Left hindlimb (tissue), 1 donor: ENCODE measurements at places on chromosomes 7 and 10.

DNA sequence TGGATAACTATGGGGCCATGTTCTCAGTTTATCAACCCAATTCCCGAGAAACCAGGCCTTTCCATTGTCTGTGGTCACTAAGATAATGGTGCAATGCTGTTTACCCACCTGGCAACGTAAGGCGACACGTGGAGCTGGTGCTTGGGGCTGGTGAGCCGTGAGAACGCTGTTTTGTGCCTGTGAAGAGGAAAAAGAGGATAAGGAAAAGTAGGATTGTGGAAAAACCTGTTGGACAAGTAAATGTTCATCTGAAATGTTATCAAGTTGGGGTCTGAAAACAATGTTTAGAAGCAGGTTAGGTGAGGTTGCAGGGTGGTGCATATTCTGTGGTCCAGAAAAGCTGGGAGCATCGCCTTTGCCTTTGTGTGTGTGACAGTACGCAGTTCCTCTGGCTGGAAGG is 88.5 kb downstream of the PPP1R17 start:
- no peak for DNase-seq

DNA sequence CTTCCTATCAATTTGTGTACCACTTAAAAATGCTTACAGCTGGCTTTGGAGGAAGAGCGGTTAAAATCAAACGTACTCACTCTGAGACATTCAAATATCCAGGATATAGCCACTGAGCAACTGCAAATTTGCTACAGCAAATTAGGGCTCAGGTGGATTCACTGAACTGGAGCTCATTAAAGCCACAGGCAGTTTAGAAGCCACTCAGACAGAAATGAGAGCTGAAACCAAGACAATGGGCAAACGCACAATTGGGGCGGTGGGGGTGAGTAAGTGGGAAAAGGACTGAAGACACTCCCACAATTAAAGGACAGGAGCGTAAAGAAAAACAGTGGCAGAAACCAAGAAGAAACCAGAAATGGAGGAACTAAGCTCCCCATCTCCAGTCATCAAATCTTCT is 20.5 kb downstream of the MPP7 start:
- no peak for DNase-seq

DNA sequence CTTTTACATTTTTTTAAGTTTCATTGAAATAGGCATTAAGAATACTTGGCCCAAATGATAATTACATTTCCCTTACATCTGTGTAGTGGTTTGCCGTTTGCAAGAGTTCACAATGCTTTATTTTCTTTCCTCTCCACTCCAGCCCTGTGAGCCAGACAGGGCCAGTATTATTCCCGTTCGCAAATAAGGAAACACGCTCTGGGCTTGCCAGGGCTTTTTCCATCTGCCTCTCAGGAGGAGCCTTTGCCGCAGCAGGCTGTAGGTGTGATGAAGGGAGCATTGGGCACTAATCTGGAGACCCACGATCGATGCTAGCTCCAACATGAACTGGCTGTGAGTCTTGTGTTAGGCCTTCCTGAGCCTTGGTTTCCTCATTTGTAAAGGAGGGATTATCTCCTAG is 154.4 kb downstream of the GALNT17 start:
- DNase-seq = peak; percentile 73

DNA sequence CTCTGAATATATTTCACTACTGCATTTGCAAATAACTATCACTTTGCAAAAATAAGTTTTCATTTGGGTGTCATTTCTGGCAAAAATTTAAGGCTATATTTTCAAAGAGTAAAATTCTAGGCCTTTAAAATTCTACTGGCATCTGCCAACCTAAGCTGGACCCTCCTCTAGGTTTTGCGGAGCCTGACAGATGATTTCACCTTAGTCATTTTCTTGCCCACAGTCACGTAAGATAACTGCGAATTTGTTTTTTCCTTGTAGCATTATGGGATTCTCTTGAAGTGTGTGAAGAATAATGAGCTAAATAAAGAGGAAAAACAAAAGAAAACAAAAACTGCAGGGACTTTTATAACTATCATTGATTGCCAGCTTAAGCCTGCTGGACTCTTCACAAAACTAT is 7.8 kb downstream of the MEOX2 start:
- DNase-seq = no peak

GRCh38 chr7:82210416-82211184 is 233.0 kb downstream of the CACNA2D1 start:
- no peak for DNase-seq

- DNase-seq = no peak
Measured at GRCh38 chr7:107077699-107078516, 33.4 kb downstream of the PRKAR2B start.

GRCh38 chr7:19069842-19070241 is 47.6 kb downstream of the TWIST1 start:
- DNase-seq = no peak

- DNase-seq = peak; percentile 91
Measured at GRCh38 chr7:2248984-2249694, 7.1 kb downstream of the NUDT1 start.

GRCh38 chr7:151123158-151123821 is 37.0 kb downstream of the AGAP3 start:
- no peak for DNase-seq

DNA sequence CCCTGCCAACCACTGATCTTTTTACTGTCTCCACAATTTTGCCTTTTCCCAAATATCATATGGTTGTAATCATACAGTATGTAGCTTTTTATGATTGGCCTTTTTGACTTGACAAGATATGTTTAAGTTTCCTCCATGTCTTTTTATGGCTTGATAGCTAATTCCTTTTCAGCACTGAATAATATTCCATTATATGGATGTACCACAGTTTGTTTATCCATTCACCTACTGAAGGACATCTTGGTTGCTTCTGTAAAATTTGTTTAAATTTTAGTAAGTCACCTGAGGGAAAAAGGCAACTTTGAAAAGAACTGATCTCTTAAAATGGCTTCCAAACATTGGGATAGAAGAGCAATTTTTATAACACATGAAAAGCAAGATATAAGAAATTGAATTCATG is 43.5 kb downstream of the ATRNL1 start:
- no peak for DNase-seq

DNA sequence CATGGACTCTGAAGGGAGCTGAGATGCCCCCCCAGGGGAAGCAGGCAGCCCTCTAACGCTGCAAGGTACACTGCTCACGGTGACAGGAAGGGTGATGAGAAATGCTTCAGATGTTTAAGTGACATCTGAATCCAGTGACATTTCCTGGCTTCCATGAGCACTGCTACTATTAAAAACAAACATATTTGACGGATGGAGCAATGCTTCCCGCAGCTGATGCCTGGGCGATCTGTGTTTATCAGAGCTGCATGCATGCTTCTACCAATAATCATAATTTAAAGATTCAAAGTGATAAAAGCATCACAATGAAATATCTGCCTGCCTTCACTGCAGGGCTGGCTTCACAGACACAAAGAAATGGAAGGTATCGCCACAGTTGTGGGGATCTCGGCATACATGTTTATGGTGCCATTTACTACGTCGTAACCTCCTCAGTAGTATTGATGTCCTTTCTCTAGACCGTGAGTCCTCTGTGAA is 66.1 kb upstream of the AOAH start:
- no peak for DNase-seq

GRCh38 chr7:45130910-45131309 is 19.4 kb upstream of the TBRG4 start:
- DNase-seq = no peak

DNA sequence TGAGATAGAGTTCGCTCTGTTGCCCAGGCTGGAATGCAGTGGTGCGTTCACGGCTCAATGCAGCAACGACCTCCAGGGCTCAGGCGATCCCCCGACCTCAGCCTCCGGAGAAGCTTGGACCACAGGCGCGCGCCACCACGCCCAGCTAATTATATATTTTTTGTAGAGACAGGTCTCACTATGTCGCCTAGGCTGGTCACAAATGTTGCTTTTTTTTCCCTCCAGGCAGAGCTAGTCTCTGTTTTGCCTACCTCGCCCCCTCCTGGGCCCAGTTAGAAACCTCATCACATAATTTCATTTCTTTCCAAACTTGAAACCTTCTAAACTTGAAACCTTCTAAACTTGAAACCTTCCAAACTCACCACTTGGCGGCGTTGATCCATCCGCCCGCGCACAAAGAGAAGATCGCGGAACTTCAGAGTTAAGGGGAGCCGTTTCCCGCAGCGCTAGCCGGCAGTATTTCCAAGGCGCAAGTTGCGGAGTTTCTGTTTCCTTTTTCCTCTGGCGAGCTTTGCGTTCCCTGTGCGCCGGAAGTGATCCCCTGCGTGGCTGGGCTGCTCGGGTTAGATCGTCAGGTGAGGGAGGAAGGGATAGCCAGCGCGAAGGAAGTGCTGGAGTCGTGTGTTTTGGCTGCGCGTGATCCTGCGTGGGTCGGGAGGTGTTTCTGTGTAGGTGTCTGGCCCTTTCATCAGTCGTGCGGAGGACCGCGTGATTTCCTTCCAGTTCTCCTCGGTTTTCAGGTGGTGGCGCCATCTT is at the start of gene SSBP1:
Gene SSBP1, plus strand, starts transcription at position 523 of the 756 bp plus-strand sequence. CDS start 809 bp downstream, outside the sequence.
- DNase-seq = peak; percentile 94

DNA sequence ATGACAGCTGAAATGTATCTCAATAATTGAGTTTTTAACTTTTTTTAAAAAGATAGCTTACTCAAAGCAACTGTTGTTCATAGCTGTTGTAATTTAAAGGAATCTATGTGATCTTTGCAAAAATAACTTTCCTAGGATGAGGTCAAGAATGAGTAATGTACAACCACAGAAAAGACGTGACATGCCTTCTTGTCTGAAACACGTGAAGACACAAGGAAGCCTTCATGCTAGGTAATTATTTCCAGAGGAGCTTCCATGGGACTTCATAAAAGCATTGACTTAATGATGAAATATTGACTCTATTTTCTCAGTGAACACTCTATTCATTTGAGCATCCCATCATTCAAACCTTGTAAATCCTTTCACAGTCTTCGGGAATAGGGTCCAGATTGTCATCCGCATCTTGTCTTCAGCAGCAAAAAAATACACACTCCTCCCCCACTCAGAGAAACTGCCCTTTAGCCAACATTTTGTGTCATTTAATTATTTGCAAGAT is 528.0 kb downstream of the NRG3 start:
- no peak for DNase-seq

DNA sequence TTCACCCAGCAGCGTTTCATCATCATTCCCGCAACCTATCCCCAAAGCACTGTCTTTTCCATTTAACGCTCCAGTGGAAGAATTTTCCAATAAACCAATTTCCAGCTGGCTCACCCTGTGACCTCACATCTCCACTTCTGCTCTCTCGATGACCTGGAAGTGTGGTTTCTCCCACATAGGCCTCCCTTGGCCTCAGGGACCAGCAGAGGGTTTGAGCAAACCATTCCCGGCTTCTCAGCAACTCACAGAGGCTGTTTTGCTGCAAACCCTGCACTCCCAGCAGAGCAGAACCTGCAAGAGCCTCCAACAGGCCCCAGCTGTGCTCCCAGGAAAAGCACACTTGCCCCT is 523.0 kb upstream of the FOXK1 start:
- DNase-seq = no peak

- no peak for DNase-seq
Measured at GRCh38 chr10:90579602-90580242, 278.1 kb downstream of the HTR7 start.

GRCh38 chr10:125177641-125178640 is 17.6 kb upstream of the CTBP2 start:
- no peak for DNase-seq

- DNase-seq = peak; percentile 65
Measured at GRCh38 chr10:4851846-4852245, 25.8 kb downstream of the AKR1E2 start.

DNA sequence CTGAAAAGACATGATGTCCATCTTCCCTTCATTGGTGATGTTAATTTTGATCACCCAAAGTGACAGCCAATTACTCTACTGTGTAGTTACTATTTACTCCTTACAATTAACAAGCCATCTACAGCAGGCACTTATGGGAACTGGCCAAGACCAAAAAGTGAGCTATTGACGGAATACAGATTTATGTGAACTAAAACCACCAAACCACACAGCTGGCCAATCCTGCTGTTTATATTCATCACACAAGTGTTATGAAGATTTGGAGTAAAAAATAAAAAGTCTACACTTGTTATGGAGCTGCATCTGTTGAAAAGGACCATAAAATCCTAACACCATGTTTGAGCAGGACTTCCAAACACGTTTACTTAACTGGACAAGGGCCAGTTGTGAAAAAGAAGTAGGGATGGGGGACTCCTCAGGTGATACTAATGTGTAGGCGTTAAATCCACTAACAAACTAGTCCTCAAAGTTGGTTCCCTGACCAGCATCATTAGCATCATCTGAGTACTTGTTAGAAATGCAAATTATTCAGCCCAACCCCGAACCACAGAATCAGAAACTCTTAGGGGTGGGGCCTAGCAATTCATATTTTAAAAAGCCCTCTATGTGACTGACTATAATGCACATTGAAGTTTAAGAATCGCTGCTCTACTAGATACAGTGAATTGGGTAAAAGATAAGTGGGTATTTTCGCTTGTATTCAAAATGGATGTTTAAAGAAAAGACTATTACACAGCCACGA is 11.6 kb downstream of the MCMBP start:
- DNase-seq = no peak

GRCh38 chr10:63673846-63674245 is 152.6 kb downstream of the REEP3 start:
- no peak for DNase-seq

DNA sequence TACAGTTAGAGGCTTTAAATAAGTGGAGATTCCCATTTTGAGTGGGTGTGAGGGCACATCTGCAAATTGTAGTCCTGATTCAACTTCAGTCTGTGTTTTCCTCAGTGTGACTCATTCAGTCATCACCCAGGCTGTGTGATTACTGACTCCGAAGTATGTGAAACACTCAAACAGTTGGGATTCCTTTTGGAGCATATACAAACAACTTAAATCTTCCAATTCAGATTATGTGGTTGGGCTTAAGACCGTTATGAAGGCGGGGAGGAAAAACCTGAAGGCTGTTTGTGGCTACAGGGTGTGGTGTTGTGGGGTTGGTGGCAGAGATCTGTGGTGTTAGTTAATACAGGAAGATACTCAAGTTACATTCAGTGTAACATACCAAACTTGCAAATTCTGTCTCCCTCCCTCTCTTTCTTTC is 259.7 kb upstream of the FERD3L start:
- DNase-seq = peak; percentile 68

DNA sequence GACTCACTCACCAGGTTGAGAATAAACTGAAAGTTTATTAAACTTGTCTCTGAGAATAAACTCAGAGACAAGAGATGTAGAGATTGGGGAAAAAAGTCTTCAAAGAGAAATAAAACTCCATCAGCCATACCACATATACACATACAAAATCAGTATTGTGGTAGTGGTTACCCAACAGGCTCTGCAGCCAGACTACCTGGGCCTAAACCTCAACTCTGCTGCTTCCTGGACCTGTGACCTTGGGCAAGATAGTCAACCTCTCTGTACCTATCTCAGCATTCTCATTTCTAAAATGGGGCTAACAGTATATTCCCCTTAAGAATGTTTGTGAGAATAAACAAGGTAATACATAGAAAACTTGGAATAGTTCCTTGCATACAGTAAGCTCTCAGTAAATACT is 15.3 kb downstream of the TPK1 start:
- no peak for DNase-seq

- no peak for DNase-seq
Measured at GRCh38 chr10:48589266-48589665, 15.6 kb downstream of the ARHGAP22 start.

GRCh38 chr10:93383562-93383981 is 98.6 kb downstream of the MYOF start:
- no peak for DNase-seq
